ENCODE measurements at places on chromosomes 1 and 21.

- no peak for DNase-seq
These were observed 12.2 kb upstream of the CD34 start for GRCh38 chr1:207923121-207923520.

DNA sequence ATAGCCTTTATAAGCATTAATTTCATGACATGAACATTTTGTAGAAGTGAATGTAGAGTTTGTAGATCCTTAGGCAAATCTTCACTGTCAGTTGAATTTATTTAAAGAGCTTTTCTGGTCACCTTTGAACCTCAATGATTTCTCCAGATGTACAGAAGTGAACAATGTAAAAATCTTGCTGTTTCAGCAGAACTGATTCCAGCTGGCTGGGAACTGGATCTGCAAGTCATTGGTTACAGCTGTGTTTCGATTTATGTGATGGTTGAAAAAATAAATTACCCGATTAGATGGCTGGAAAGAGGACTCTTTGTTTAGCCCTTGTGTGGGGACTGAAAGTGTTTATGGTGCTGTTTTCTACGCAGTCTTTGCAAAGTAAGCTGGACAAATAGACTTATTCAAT, 849.8 kb downstream of the USP25 start:
- DNase-seq: no peak

DNA sequence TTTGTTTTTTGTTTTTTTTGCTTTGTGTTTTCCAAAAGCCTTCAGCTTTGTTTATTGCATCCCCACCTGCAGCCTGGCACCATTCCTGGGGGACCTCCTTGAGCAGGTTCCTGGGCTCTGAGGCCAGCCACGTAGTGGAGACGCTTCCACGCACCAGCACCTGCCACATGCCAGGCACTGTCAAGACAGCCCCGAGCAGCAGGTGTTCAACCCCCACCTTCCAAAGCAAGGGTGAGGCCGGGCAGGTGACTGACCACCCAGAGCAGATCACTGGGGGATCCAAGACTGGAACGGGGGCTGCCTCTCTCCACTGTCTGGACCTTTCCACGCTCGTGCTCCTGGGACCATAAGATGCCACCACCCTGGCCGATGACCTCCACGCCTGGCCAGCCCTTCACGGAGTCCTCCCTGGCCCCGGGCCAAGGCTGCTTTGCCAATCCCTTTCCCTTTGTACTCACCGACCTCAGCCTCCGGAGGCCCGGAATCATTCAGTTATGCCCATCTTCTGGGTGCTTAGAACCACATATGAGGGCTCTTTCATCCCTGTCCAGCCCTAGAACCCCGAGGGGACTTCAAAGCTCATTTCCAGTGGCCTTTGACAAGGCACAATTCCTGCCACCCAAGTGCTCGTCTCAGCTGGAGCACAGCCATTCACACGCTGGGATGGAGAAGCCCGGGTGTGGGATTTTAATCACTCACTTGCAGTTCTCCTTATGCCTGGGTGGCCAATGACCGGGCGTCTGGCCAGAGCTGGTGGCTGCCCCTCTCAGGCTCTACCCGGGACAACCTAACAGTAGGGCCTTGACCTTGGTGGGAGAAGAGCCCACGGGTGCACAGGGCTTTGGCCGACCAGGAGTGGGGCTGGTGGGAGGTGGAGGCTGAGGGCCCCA, 330.8 kb downstream of the NPHP4 start:
- DNase-seq: no peak

GRCh38 chr1:206032380-206033140, 8.9 kb upstream of the CTSE start:
- DNase-seq: no peak

DNA sequence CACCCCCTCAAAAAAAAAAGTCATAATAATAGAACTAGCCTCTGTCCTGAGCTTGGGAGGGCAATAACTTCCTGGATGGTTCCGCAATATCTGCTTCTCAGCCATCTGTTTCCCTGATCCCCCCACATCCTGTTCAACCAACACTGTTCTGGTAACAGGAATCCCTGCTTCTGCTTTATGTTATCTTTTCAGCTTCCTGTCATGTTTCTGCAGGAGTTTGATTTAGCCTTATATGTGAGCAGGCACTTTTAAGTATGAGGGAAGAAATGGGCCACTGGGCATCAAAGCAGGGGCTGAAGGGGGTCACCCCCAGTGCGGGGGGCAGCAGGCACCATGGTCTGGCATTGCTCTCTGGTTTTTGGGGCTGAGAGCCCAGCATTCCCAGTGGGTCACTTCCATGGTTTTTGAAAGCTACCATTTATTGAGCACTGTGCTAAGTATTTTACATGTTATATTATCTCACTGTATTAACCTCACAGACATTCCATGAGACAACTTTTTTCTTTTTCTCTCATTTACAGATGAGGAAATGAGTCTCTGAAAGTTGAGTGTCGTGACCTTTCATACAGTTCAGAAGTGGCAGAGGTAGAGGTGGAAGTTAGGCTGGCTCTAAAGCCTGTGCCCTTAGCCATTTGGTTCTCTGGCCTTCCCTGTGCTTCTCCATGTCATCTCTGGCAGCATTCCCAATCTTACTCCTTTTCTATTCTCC, 61.9 kb downstream of the DNTTIP2 start:
- no peak for DNase-seq

GRCh38 chr1:63611231-63611630, 18.0 kb downstream of the PGM1 start:
- DNase-seq: no peak

GRCh38 chr1:243420946-243421685, 165.3 kb downstream of the SDCCAG8 start:
- DNase-seq: no peak

- no peak for DNase-seq
These were observed 25.5 kb downstream of the GBP2 start for GRCh38 chr1:89100412-89100811.

- no peak for DNase-seq
These were observed 40.6 kb upstream of the HSD3B1 start for GRCh38 chr1:119466445-119466844.

DNA sequence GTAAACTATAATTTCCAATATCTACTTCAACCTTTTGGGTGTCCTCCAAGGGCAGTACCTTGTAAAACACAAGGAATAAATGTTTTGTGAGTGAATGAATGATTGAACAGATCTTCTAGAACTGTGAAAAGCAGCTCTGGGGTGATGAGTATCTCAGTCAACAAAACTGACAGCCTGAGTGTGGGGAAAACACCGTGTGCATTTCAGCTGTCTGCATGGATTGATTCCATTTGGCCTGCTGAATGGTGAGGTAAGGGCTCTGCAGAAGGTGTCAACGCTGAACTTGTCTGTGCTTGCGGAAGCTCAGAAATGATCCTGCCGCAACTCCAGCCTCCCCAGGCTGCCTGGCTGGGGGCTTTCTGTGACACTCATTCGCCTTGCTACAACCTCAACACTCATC, 7.4 kb upstream of the AGMAT start:
- no peak for DNase-seq

DNA sequence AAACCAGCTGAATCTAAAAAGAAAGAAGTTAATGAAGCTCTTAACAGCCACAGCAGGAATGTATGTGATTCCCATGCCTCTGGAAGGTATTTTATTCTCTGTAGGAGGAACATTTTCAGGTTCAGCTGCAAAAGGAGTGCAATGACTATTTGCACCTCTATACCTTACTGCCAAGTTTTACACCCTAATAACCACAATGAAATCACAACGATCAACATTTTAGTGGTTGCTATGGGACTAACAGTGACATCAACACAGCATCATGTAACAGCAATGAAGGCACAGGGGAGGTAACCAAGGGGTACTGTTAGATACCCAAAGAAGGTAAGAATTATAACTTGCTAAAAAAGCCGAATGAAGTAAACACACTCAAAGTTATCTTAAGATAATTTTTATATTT, 116.3 kb upstream of the HP1BP3 start:
- no peak for DNase-seq

DNA sequence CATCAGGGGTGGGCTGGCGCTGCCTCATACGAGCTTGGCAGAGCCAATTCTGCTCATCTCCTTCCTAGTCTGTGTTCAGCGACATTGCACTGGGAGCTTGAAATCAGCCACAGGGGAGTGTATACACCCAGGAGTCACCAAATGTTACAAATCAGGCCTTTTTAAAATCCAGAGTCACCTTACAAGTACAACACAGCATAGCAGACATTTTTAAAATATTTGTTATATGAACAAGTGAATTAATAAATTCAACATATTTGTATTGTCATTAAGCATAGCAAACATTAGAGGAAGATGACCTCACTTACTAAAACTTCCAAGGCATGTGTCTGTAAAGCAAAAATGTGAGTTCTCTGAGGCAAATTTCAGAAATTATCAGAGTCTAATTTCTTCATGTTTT, 210.0 kb downstream of the HLX start:
- no peak for DNase-seq

DNA sequence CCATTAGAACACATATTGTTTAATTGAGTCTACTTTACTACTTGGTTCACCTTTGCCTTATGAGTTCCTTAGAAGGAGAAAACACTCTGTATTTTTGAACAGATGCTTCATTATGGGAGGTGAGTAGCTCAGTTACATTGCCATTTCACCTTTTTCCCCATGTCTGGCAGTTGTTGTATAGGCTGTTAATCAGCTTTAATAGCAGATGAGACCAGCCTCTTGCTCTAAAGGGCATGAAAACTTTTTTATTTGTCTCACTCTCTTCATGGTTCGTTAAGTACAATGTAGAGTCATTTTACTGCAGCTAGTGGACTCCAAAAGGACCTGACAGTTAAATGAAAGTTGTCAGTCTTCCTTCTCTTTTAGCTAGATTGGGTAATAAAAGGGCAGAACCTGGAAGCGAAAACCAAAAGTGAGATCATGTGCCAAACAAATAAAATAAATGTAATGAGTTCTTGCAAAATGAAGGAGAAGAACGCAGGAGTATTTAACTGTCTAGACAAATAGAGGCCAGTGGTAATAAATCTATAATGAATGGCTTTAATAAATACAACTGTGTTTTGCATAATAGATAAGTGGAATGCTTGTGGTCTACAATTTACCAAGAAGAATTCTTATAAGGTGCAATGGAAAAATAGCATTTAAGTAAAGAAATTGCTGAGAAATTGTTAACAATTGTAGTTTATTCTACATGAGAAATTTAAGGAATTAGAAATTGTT, 180.0 kb upstream of the NEGR1 start:
- no peak for DNase-seq

- no peak for DNase-seq
These were observed 116.8 kb downstream of the DTL start for GRCh38 chr1:212152308-212152693.

- DNase-seq: no peak
These were observed 1.8 kb upstream of the CERS2 start for GRCh38 chr1:150976401-150976821.

GRCh38 chr1:22231068-22231593, 88.2 kb upstream of the WNT4 start:
- DNase-seq: no peak

GRCh38 chr1:172779491-172779890, 120.6 kb downstream of the FASLG start:
- DNase-seq: no peak

DNA sequence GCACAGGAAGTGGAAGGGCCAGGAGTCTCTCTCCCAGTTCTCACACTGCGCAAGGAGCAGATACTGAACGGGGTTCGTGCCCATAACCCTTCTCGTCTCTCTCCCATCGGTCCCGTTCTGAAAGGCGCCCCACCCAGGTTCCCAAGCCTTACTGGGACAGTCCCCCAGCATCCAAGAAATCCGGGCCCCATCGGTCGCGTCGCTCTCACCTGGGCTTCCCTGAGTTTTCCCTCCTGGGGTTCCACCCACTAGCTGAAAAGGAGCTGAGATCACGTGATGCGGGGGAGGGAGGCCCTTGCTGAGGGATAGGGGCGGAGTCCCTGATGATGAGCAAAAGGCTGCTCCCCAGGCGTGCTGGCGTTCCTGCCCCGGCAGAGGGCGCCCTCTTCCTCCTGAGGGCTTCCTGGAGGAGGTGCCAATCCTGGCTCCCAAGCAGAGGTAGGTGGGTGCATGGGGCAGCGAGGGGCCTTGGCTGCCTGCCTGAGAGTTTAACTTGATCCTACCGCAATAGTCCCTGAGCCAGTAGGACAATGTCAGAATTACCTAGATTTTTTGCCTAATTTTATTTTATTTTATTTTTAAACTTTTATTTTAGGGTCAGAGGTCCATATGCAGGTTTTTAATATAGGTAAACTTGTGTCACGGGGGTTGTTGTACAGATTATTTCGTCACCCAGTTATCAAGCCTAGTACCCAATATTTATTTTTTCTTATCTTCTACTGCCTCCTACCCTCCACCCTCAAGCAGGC, at the start of gene SPOCD1:
TSS of gene SPOCD1 (minus strand) at position 271 of the 749 bp plus-strand sequence. CDS start 689 bp downstream, outside the sequence.
- peak; percentile 76 for DNase-seq

DNA sequence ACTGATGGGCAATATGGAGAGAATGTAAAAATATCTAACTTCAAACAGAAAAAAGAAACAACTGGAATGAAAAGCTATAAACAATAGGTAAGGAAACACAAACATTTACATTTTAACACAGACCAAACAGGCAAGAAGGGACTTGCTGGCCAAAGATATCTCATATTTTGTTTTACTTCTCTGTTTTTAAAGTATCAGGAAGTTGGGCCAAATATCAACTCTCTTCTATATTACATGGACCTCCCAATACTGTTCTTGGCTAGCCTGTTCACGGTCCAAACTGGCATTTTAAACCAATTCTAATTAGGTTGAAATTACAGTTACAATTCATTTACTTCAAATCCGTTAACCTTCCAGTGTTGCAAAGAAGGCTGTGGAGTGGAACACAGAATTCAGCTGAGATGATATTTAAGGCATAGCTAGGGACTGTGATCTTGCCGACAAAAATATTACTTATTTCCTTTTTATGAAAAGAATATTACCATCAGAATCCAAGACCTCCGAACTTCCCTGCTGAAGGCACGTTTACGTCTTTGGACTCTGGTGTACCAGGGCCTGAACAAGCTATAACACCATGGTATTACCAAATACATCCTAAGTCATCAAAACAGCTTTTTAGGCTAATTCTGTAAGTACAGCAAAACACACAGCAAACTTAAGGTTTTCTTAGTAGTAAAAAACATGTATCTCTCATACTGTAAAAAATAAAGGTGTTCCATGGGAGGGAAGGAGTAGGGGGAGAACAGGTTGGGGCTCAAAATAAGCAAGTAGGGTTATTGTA, 165.4 kb downstream of the RUNX1 start:
- DNase-seq: no peak

- DNase-seq: peak; percentile 72
These were observed 20.4 kb downstream of the AGRN start for GRCh38 chr1:1040004-1040991.

- no peak for DNase-seq
These were observed 525.3 kb upstream of the DAB1 start for GRCh38 chr1:57949168-57949567.

GRCh38 chr1:8903908-8904650, 25.6 kb upstream of the ENO1 start:
- no peak for DNase-seq
